CD4-positive, alpha-beta T cell treated with Interleukin-4 for 1 hour (primary cell): ENCODE measurements at places on chromosomes 1 and 21.

DNA sequence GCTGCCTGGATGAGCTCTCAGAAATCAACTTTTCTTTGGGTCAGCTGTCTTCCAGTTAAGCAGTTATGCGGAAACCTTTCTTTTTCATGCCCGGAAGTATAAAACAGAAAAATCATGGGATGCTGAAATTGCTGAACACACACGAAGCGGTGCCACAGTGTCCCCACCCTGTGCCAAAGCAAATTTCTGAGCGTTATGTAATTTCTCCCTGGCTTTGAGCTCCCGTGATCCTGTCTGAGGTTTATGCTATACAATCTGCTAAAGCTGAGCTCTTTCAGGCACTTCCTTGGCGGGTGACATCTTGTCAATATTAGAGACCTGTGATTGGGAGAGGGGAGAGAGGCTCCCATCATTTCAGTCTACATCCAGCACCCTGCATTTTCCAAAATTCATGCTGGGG lies 201.7 kb downstream of the ROR1 start:
- DNase-seq = no peak

GRCh38 chr1:216606047-216606637 lies 117.1 kb downstream of the ESRRG start:
- no peak for DNase-seq

GRCh38 chr1:185058876-185059275 lies 13.5 kb downstream of the RNF2 start:
- DNase-seq = no peak

- no peak for DNase-seq
These were observed 95.1 kb upstream of the ESRRG start for GRCh38 chr1:216818284-216818683.

DNA sequence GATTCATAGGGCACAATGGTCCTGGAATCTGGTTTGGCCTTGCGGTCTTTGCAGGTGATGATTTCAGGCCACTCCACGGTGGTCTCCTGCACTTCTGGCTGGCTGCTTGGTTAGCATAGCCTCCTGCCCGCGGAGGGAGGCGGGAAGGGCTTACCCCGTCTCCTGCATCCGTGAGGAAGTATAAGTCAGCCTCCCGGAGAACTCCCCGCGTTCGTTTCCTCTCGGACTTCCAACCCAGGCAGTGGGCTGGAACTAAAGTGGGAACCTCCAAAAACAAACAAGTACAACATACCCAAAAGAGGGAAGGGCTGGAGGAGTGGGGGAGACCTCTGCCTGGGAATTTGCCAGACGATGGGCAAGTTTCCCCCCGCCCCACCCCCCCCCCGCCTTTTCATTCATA lies 939 bp upstream of the CCN1 start:
- DNase-seq = no peak

GRCh38 chr1:244046907-244047611 lies 4.0 kb upstream of the ZBTB18 start:
- peak; percentile 67 for DNase-seq

GRCh38 chr1:175209493-175209921 lies 16.9 kb upstream of the KIAA0040 start:
- peak; percentile 53 for DNase-seq

GRCh38 chr1:235841938-235842545 lies 24.7 kb downstream of the LYST start:
- no peak for DNase-seq

DNA sequence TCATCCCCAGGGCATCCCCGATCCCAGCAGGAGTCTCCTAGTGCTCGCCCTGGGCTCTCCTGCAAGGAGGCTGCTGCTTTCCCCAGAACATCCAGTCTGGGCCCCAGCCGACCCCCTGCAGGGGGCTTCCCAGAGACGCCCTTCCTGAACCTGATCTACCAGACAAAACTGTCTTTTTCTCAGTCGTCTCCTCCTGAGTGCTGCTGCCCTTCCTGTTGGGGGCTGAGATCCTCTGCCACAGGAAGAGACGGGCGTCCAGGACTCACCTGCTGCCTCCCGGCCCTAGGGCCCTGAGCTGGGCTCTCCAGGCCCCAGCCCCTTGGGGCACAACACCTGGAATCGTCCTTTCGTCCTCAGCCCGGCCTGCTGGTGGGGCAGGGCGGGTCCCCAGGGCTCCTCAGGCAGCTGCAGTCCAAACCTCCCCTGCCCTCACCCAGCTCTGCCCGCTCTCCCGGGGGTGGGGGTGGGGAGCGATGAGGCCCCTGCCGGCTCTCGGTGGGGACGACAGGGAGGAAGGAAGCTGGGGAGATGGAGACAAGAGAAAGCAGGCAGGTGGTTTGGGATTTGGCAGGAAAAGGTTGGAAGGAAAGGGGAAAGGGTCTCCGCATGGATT lies 36.9 kb downstream of the TP73 start:
- DNase-seq = no peak

- no peak for DNase-seq
These were observed 40.7 kb downstream of the WDR3 start for GRCh38 chr1:117970252-117970651.

- no peak for DNase-seq
These were observed 172.6 kb downstream of the PLA2G4A start for GRCh38 chr1:187001198-187001889.

- no peak for DNase-seq
These were observed 102.8 kb downstream of the DNM3 start for GRCh38 chr1:171943973-171944561.

- no peak for DNase-seq
These were observed 68.7 kb downstream of the KIRREL1 start for GRCh38 chr1:158062174-158062573.

DNA sequence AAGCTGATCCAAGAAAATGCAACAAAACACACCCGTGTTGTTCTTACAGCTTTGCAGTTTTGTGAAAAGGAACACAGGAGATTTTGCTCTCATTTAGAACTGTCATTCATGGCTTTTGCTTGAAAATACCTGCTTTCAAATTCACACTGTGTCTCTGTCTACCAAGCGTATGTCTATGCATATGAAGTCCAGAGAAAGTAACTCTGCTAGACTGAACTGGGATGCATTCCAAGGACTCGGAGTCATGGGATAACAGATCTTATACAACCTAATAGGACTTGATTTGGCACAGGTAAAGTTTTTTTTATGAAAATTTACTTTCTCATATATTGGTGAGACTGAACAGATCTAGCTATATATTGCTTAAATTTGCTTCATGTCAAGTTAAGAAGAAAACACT lies 102.4 kb downstream of the PTGER3 start:
- DNase-seq = no peak

GRCh38 chr1:235239851-235240250 lies 78.8 kb upstream of the RBM34 start:
- no peak for DNase-seq

- no peak for DNase-seq
These were observed 82.3 kb downstream of the SYT2 start for GRCh38 chr1:202627841-202628565.

GRCh38 chr1:42379794-42380585 lies 602 bp upstream of the RIMKLA start:
- DNase-seq = no peak

DNA sequence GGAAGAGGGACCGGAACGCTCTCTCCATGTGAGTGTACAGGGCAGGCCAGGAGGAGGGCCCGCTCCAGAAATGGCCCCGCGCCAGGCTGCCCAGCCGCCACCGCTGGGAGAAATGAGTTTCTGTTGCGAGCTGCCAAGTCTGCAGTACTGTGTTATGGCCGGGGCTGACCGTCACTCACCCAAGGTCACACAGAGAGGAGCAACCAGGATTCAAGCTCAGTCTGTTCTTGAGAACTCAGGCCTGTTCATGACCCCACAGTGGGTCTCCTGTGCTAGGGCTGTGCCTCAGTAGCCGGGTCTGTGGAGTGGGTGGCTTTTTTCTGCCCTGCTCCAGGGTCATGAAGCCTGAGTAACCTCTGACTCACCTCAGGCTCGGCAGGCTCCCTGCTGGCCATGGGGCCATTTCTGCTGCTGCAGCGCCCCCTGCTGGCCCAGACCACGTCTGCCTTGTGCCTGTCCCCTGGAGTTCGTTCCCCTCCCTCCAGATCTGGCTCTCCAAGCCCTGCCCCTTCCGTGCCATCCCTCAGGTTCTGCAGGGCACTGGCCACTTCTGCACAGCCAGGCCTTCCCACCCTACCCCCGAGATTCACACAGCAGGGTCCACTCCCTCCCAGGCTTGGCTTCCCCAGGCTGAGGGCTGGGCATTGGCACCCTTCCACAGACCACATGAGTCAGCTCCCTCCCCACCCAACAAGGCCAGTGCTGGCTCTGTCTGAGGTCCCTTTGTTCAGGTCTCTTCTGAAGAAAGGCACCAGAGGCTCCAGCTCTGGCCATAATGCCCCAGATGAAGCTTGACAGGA lies 51.8 kb downstream of the EDN2 start:
- DNase-seq = peak; percentile 79

GRCh38 chr1:183188240-183188639 lies 2.2 kb downstream of the LAMC2 start:
- DNase-seq = no peak

- DNase-seq = no peak
These were observed 1025.7 kb downstream of the PLA2G4A start for GRCh38 chr1:187854457-187854856.

GRCh38 chr1:235980976-235981375 lies 83.9 kb downstream of the NID1 start:
- no peak for DNase-seq

DNA sequence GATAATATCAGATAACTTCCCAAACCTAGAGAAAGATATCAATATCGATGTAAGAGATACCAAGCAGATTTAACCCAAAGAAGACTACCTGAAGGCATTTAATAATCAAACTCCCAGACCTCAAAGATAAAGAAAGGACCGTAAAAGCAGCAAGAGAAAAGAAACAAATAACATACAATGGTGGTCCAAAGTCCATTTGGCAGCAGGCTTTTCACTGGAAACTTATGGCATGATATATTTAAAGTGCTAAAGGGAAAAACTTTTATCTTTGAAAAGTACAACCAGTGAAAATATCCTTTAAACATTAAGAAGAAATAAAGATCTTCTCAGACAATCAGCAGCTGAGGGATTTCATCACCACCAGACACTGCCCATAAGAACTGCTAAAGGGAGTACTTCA lies 812.7 kb upstream of the ADAMTS5 start:
- no peak for DNase-seq

DNA sequence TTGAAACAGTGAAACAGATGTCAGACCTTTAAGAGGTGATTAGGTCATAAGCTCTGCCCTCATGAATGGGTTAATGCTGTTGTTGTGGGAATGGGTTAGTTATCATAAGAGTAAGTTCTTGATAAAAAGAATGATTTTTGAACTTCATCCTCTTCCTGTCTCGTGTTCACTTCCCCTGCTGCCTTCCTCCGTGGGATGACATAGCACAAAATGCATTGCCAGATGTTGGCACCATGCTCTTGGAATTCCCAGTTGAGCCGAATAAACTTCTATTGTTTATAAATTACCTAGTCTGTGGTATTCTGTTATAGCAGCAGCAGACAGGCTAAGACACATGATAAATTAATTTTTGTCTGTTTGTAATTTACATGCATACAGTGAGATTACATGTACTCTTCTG lies 112.0 kb upstream of the LRRC7 start:
- no peak for DNase-seq

DNA sequence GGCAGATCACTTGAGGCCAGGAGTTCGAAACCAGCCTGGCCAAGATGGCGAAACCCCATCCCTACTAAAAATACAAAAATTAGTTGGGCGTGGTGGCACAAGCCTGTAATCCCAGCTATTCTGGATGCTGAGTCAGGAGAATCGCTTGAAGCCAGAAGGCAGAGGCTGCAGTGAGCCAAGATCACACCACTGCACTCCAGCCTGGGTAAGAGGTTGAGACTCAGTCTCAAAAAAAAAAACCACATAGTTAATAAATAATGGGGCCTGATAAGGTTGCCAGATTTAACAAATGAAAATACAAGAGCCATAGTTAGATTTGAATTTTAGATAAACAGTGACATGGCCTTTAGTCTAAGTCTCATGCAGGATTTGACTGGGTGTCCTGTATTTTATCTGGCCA lies 175.7 kb downstream of the ZZZ3 start:
- no peak for DNase-seq

DNA sequence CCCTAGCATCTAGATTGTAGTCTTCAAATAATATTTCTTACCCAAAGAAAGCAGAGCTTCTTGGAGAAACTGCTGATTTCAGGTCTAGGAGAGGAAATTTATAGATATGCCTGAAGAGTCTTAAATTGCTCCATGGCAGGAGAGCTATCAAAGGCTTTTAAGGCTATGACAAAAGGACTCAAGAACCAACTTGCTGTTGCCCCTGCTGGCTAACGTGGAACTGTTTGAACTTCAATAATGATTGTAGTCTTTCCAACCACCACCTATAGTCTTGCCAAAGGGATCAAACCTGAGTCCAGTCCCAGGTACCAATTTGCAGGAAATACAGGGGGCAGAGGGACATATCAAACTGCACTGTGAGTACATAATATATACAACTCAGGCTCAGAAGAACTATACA lies 336.2 kb upstream of the ESRRG start:
- DNase-seq = no peak

DNA sequence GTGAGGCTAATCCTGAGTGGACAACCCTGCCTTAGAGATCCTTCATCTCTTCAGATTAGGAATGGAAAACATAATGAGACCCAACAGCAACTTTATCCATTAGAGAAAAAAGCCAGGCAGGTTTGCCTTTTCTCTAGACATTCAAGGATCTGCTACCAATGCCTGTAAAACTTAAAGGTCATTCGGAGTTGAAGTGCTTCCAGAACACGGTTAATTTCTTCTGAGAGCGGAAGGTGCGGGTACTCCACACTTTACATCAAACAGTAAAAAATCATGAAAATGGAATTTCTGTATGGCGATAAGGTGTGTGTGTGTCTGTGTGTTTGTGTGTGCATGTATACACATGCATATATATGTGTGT lies 65.2 kb upstream of the PRKACB start:
- no peak for DNase-seq

DNA sequence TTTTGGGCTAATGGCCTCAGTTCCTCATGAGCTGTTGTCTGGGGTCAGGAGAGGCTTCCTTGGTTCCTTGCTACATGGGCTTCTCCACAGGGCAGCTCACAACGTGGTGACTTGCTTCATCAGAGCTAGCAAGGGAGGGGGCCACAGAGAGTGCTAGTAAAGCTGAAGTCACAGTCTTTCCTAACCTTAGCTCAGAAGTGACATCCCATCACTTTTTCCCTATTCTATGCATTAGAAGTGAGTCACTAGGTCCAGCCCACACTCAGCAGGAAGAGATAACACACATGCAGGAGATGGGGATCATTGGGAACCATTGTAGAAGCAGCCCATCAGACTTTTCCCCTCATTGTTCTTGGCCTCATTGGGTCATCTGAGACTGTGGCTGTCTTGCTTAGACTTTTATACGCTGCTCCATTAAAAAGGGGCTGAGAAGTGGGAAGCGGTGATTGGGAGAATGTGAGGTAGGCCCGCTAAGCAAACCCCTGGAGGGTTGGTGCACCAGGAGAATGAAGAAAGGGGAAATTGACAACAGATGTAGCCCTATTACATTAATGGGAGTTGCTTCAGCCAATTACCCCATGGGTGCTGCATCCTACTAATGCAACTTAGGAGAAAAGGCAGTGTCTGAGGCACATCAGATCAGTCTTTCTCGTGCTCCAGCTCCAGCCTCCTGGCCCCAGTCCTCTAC lies 22.1 kb upstream of the IGSF21 start:
- DNase-seq = no peak

DNA sequence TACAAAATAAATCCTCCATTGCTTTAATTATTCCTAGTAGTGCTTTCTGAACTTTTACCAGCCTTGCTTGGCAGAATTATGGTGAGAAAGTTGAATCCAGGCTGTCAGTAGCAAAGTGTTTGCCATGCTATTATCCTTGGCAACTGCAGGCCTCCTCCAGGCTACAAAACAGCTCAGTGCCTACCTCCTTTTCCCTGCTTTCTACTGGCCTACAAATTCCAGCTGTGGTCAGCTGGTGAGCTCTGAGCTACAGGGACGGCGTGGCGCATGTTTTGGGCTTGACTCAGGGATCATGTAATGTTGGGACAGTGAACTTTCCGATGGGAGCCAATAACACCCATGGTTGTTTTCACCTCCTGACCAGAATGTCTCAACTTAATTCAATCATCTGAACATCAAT lies 456.1 kb upstream of the ADAMTS5 start:
- DNase-seq = no peak
